AG20443 (cell line): ENCODE measurements at places on chromosomes 7 and 10.
A peak's percentile ranks its signal among the peaks of the same experiment; 100 is the strongest.

GRCh38 chr10:75967491-75967890 lies 536.1 kb downstream of the LRMDA start:
- DNase-seq = no peak

- no peak for DNase-seq
These were observed 33.7 kb upstream of the TMEM26 start for GRCh38 chr10:61486738-61487396.

DNA sequence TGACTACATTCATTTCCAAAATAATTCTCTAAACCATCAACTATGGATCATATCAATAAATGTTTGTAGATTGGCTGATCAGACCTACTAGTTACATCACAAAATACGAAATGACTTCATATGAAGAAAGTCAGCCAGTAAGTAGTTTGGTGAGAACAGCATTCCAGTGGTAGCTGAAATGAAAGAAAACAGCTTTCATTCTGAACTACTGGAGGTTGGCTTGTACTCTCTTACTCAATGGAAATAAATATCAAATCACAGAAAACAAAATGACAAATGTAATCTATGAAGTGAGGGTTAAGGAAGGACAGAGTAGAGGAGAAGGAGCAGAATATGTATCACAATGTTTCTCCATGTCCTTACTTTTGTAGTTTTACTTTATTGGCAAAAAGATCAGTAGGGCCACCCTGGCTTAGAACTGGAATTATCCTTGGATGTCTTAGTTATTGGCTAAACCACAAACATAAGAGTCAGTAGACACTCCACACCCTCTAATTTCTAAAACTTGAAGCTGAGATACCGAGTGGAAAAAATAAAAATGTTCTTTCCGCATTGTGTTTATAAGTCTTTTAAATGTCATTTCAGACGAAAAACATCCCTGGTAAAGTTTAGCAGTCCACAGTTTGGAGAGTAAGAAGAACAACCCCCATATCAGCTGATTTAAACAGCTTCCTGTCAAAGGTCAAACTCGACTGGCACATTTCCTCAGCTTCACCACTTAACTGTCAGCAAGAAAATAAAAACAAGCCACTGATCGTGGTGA lies 74.0 kb upstream of the DGKI start:
- DNase-seq = peak; percentile 37

GRCh38 chr10:35328404-35329037 lies 7.8 kb upstream of the CCNY start:
- DNase-seq = peak; percentile 42

DNA sequence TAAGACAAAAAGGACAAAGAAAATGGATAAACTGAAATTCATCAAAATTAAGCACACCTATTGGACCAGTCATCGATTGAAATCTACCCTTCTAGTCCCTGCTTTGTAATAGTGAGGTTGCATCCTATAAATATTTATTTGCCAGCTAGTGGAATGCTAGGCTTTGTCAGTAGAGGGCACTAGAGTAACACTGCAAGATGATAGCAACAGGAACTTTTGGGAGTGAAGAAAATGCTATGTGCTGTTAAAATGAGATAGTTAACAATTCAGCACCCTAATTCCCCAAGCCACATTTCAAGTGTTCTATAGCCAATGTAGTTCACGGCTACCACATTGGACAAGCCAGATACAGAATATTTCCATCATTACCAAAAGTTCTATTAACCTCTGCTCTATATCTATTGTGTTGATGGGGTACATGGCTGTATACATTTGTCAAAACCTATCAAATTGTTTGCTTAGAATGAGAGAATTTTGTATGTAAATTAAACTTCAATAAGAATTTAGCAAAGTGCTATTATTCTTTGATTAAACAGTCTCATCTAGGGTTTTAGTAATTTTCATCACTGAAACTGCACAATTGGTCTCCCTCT lies 69.8 kb downstream of the LSMEM1 start:
- peak; percentile 55 for DNase-seq

DNA sequence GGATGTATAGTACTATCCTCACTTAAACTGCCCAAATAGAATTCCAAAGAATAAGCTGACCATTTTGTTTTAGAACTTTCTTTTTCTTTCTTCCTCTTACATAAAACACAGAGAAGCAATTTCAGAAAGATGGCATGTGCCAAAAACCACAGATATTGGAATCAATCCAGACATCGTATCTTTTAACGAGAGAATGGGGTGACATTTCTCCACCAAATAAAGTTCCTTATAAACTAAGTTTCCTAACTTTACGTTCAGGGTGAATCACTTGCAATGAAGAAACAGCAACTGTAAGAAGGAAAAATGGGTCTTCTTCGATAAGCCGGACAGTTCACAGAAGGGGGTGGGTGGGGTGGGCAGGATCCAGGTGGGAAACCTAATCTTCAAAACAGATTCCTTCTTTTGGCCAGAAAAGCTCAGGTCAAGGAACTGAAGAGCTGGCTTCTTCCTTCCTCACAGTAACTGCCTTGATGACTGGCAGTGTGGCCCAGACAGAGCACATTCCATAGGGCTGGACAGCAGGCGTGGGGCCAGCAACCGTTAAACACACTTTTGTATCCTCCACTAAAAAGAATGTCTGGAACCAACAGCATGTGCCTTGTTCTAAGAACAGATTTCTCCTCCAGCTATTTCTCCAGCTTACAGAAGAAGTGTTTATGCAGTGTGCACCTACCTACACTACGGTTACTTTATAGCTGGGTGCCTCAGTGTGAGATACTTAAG lies 31.5 kb downstream of the CREB3L2 start:
- peak; percentile 85 for DNase-seq

DNA sequence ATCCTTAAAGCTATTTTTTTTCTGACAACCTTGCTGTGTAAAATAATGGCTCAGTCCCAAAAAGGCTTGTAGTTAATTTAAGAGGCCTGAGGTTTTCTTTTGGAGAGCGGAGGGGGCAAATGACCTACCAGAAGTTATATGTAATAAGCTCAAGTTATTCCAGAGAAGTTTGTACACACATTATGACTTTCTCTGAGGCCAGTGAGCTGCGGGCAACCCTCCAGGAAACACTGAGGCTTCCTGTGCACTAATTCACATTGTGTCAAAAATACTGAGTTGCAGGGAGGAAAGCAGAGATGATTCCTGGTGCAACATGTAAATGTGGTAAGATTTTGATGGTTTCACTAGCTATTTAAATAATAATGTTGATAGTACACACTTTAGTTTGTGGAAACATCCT lies 188.6 kb downstream of the DIP2C start:
- peak; percentile 45 for DNase-seq
